ENCODE measurements at places on chromosomes 7 and 10.

DNA sequence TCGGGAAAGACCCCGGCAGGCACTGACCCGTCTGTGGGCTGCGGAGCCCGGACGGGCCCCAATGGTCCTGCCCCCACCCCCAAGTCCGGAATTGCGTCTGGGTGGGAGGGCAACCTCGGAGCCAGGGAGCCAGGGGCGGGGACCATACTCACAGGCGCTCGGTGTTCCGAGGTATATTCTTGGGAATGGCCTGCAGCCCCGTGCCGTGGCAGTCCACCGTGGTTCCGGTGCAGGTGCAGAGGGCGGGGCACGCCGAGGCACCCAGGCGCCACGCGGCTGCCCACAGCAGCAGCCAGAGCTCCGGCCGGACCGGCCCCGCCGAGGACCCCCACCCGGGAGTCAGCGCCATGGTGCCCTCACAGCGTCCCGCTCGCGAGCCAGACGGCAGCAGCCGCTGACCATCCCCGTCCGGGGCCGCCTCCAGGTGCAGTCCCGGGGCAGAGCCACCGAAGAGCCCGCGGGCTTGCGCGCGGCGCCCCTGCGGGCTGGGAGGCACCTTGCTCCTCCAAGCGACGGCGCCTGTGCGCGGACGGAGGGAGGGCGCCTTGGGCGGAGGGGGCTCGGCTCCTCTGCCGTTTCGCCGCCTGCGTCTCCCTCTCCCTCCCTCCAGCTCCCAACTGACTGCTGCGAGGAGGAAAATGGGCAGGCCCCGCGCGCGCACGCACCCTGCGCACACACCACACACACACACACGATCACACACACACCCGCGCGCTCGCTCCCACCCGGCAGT lies at the start of gene SLIT1:
TSS of gene SLIT1 (minus strand) at position 634 of the 733 bp plus-strand sequence. CDS start at position 349, 285 bp downstream.
- no peak for DNase-seq

DNA sequence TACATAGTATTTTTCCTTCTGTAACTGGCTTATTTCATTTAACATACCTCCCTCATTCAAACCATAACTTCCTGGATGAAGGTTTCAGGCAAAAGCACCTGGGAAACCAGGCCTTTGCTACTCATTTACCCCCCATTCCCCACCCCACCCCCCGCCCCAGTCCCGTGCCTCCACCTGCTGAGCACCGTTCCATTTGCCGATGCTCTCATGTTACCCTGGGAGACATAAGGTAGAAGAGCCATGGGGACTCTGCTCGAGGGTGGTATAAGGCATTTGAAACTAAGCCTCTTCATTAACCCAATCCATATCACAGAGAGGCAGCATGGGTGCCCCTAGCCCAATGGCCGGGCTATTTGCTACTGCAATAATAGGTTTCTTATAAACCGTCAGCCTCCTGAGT lies 22.2 kb upstream of the MCM10 start:
- no peak for DNase-seq

DNA sequence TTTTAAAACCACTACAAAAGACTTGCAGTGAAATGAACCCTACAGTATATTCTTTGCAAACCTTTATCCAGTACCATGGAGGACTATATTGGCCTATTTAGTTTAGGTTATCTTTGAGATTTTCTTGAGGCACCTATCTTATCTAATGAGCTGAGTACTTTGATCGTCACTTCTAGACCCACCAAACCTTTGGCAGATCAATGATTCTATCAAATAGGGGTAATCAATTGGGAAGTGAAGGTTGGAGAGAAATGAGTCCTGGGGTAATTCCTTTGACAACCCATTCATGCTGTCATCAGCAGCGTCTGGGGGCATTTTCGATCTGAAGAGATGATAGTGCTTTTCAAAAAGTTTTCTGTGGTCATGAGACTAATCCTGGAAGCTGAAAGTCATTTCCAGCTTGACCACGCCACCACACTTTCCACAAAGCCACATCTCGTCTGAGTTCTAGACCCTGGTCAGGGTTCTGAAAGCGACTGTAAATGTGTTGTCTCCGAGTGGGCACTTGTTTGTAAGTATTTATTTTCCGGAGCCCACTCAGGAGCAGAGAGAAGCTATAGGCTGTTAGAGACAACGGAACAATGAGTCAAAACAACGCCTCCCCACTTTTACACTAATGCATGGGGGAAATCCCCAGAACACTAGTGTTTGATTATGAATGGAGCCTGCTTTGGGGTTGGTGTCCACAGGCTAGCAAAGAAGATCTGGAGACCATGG lies 4.8 kb downstream of the EGR2 start:
- DNase-seq: no peak

DNA sequence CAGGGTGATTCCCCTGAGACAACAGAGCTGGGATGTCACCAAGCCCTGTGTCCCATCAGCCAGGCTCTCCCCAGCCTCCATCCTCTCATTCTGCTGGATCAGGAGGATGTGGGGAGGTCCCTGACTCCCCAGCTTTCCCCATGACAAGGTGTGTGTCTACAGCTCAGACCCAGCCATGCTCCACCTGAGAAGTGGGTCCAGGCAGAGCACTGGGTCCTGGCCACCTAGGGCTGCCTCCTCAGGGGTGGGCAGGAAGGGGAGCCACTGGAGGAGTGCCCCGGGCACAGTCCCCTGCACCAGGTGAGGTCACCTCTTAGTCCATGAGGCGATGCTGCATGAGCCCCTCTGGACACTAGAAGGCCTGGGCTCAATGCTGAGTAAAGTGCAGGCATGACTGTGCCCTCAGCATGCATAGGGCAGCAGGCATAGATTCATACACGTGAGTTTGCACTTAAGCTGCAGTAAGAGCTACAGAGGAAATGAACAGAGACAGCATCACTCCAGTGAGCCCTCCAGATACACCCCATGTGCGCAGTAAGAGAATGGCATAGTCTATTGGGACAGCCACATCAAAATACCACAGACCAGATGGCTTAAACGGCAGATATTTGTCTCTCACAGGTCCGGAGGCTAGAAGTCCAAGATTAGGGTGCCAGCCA lies 48.3 kb downstream of the ALOX5 start:
- DNase-seq: no peak

GRCh38 chr10:122445469-122445868 lies 9.0 kb upstream of the ARMS2 start:
- DNase-seq: no peak

DNA sequence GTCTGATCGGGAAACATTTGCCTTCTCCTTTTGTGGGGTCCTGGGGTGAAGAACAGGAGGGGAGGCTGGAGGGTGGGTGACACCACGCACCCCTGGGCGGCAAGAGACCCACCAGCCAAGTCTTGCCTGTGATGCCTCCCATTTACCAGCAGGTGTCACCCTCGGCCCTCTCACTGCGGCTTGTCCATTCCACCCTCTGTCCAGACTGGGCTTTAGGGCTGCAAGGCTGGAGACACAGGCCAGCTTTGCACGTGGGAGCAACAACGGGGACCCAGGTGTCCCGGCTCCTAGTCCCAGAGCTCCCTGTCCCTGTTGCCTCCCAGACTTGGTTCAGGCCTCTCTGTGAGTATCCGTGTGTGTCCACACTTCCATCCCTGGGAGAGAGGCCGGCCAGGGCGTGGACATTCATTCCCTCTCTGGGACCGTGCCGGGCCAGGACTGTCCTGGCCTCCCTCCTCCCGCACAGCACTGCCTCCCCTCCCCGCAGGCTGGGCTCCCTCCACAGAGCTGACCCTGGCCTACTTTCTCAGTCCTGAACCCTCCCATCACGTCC lies 36.2 kb upstream of the GTF2IRD1 start:
- DNase-seq: no peak

DNA sequence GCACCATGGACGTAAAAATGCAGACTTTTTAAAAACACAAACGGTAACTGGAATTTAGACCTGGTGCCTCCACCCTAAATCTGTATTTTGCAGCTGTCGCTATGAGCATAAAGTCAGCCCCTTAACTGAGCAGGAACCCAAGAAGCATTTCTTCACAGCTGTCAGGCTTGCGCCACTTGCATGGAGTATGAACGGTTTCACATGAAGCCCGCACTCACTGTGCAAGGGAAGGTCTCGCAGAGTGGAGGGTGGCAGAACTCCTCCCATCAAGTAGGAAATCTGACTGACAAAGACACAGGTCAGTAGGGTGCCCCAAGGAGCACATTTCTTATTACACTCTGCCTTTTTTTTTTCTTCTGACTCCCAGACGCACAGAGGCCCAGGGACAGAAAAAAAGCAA lies 58.5 kb downstream of the ELMO1 start:
- DNase-seq: no peak

- DNase-seq: no peak
Measured at GRCh38 chr7:38757931-38758330, 126.8 kb upstream of the AMPH start.

DNA sequence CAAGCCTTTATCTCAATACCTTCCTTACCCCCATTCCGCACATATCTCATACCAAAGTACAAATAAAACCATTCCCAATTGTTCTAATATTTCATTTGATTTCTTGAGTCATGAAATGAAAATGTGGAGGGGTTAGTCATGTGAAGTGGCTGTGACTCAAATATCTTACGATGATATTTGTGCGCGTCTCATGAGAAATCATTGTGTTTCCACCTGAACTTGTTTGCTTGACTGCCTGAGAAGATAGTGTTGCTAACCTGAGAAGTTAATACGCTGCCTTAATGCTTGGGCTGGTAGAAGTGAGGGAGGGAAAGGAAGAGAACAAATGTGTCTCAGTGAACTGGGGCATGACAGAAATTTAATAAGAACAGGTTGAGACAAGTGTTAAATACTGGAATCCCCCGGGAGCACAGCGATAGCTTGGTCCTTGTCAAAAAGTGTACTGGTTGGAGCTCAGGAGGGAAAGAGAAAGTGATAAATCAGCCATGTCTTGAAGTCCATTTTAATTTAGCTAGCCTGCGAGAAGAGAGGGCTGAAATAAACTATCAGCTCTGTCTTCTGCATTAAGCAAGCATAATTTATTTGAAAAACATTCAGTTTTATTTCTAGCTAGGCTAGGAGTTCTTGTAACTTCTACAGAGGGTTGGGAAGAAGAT lies 7.2 kb upstream of the EPHA1 start:
- no peak for DNase-seq

GRCh38 chr7:94643771-94644545 lies 12.0 kb downstream of the SGCE start:
- DNase-seq: no peak

DNA sequence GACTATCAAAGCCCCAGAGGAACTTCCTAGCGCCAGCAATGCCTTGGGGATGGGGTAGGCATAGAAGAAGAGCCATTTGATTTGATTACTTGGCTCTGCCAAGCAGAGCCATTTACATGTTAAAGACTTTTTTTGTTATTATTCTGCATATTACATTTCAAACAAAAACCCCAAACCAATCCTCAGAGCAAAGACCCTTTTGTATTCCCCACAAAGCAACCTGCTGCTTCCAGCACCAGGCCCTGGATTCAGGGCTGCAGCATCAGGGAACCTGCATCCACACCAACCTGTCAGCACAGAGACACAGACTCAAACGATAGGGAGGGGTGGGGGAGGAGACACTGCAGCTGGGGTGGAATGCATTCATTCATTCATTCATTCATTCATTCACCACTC lies 73.2 kb downstream of the GRID1 start:
- DNase-seq: peak; percentile 10

- DNase-seq: peak; percentile 51
Measured at GRCh38 chr10:79380946-79381721, 33.9 kb downstream of the PPIF start.

- DNase-seq: no peak
Measured at GRCh38 chr10:62661143-62661542, 143.4 kb upstream of the ADO start.

DNA sequence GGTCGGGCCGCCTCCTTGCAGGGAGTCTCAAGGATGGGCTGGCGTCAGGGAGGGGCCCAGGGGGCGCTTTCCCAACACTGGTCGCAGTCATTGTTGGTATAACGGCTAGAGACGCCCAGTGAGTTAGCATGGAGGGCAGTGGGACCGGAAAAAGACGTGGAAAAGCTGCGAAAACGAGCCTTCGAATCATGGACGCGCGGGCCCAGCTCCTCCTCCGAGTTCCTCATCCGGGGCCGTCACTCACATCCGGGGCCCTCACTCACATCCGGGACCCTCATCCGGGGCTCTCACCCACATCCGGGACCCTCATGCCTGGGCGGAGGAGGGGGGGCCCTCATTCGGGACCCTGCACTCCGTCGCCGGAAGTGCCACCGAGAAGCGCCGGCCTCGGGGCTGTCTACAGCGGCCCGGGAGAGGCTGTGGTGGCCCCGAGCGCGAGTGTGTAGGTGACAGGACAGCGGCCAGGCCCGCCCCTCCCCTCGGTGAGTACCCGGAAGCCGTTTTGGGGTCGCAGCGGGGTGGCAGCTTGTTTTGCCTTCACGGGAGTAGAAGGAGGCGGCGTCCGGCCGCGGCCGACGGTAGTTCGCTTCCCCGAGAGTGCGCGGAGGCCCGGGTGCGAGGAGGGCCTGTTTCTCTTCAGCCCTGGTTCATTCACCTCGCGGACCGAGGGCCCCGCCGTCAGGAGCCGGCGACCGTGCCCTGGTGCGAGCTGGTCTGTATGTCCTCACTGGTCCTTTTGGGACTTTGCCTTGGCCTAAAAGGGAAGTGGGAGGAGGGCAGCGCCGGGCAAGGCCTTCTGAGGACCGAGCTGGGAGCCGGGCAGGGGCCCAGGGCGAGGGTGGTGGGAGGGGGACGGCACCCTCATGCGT lies at the start of gene ZNF655:
TSS of gene ZNF655 (plus strand) at position 337 of the 869 bp plus-strand sequence. CDS start 1,918 bp downstream, outside the sequence.
- peak; percentile 88 for DNase-seq

GRCh38 chr7:44905002-44905635 lies 19.8 kb upstream of the PURB start:
- DNase-seq: no peak

DNA sequence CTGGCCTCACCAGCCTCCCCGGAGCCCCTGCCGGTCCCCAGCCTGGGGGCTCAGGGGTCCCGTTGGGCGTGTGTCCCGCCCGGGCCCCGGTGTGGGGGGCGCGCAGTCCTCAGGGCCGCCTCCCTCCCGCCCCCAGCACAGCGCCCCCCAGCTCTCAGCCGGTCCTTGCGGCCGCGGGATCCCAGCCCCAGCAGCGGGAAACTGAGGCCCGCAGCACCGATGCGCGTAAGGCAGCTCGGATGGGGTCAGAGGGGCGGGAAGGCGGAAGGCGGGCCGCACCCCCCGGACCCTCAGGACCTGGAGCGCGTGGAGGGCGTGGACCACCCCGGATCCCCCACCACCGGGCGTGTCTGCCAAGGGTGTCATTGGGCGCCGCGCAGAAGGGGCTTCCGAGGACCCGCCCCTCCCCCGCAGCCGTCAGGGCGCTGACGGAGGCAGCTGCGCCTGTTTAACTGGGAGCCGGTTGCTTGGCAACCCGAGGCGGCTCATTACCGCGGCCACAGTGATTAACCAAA lies 14.9 kb downstream of the UNCX start:
- no peak for DNase-seq

DNA sequence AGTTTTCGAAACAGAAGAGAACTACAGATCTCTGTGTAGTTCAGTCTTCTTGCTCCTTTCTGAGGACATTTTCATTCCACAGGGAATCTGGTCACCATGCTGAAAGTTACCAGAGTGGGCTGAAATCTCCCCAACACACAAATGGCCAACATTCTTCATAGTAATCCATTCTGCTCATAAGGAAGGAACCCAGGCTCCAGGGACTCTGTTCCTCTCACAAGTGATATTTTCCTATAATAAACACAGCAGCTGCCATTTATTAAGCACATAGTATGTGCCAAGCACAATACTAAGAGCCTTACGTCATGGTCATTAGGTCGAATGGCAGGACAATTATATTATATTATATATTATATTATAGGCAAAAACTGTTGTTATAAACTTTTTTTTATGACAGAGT lies 109.8 kb downstream of the RAB11FIP2 start:
- DNase-seq: no peak

- DNase-seq: no peak
Measured at GRCh38 chr7:40288827-40289226, 154.0 kb downstream of the SUGCT start.

All from RWPE2 (cell line).